ENCODE measurements at places on chromosomes 7 and 10.

- peak; percentile 31 for DNase-seq
Measured at GRCh38 chr10:119079599-119080520, 757 bp downstream of the EIF3A start.

DNA sequence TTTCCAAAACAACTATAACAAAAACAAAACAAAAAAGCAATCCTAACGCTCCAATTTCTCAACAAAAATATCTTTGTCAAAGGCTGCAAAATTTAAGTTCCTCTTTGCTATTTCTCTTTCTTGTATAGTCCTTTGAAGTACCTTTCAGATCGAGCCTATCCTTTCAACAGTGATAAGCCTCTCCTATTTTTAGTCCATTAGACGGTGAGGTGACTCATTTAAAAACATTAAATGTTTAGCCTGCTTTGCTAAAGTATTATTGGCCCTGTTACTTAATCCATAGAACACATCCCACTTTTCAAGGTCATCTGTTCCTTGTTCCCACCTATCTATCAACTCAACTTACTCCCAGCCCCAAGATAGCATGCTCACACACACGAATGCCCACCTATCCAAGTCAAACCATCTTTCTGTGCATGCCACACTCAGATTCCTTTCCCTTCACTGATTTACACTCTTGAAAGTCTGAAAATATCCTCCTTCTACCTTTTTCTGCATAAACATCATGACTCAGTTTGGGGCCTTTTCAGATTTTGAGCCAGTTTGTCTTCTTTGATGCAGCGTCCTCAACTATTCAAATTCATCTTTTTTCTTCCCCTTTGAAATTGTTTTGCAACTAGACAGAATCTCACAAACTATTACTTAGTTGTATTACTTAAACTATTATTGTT, 224.9 kb upstream of the TMEM229A start:
- no peak for DNase-seq

- DNase-seq = no peak
Measured at GRCh38 chr10:68721673-68722335, 765 bp downstream of the CCAR1 start.

GRCh38 chr7:42315103-42315502, 78.1 kb upstream of the GLI3 start:
- no peak for DNase-seq

DNA sequence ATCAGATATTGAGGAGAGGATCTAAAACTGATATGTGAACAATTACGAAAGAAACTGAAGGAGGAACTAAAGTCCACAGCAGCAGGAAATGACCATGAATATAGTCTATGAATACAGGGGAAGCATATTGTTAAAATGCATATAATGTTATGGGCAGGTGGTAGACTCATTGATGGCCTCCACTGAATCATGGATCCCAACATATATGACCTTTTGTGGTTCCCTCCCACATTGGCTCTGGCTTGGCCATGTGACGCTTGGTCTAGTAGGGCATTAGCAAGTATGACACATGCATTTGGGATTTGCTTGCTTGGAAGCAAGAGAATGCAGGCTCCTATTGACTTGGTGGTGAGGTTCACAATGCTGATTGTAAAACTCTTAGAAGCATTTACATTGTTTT, 55.2 kb upstream of the RAB18 start:
- peak; percentile 82 for DNase-seq

- no peak for DNase-seq
Measured at GRCh38 chr10:76429368-76430060, 998.1 kb downstream of the LRMDA start.

DNA sequence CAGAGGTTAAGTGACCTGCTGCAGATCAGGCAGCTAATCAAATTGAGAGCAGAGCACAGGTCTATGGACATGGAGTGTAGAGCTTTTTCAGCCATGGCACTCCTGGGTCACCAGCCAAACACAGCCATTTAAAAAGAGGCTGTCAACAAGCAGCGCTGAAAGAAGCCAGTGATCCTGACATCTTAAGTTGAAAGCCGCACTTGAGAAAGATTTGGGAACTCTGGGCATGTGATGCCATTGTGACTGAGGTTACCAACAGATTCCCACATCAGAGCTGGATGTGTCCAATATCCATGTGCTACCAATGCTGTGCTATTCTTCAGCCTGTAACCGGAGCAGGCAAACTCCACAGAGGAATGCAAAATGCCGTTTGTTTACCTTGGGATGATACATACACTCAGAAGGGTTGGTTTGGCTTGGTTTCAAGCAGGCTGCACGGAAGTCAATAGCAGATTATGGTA, 56.2 kb upstream of the ABLIM1 start:
- peak; percentile 53 for DNase-seq

DNA sequence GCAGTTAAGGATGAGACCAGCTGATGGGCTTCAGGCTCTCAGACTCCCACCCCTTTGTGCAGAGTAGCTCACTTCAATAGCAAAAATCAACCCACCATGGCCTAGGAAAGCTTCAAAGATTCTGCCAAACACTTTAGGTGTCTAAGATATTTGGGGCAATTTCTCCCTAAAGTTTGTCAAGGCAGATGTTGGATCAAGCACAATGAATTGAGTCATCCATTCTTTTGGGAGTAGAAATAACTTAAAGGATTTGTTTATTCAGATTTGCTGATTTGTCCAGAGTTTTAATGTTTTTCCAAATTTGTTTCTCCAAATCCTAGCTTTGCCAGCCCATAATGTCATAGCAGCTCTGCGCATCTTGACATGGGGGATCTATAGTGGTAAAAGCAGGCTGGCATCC, 855.1 kb downstream of the LRMDA start:
- no peak for DNase-seq

- DNase-seq = peak; percentile 35
Measured at GRCh38 chr10:83373671-83374070, 765.6 kb upstream of the GHITM start.

- no peak for DNase-seq
Measured at GRCh38 chr7:83633516-83633915, 15.4 kb downstream of the SEMA3E start.

- no peak for DNase-seq
Measured at GRCh38 chr7:69699931-69700330, 101.7 kb downstream of the AUTS2 start.

DNA sequence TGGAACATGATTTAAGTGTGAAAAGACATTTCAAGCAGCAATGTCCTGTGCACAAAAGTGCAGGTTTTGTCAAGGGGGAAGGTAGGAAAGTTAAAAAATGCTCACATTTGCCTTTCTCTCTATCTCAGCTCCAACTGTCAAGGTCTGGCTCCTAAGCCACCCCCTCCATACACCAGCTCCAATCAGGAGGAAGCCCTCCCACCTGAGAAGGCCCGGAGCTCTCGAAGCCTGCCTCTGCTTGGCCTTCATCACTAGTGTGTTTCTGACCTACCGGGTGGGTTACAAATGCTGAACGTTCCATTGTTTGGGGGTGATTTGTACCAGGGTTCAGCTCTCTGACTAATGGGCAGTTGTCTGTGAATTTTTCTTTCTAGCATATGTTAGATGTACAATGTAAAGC, 14.2 kb downstream of the CRHR2 start:
- DNase-seq = no peak

DNA sequence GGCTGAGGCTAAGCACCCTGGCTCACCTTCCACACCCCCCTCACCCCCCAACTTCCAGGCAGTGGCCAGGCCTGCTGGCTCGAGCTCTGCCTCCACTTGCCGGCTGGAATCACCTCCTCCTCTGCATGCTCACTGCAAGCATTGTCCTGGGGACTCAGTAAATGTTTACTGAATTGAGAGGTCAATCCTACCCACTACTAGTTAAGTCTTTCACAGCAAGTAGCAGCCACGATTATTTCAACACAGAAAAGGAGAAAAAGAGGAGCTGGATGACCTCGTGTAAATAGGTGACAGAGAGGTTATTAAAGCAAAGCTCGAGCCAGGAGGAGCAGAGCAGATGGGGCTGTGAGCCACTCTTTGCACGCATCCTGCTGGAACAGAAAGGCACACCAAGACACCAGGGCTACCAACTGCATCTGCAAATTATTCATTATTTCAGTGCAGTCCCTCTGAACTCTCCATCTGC, 32.1 kb downstream of the HIPK2 start:
- no peak for DNase-seq

DNA sequence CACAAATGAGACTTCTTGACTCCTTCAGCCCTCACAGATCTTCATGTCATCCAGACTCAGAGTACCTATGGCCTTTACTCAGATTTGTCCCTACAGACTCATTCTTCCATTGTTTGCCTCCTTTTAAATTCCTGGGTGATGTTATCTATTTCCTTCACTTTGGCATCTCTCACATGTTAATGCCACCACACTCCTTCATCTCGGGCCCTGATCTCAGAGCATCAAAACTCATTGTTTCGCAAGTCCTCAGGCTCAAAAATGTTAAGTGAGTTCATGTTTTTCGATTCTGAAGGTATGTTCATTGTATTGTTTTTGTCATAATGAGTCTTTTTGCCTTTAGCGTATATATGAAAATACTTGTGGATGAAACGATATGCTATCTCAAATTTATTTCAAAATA, 62.3 kb upstream of the AHR start:
- DNase-seq = no peak

GRCh38 chr7:121504482-121504881, 108.4 kb upstream of the FAM3C start:
- peak; percentile 76 for DNase-seq

GRCh38 chr7:157299613-157300368, 37.0 kb upstream of the DNAJB6 start:
- no peak for DNase-seq

DNA sequence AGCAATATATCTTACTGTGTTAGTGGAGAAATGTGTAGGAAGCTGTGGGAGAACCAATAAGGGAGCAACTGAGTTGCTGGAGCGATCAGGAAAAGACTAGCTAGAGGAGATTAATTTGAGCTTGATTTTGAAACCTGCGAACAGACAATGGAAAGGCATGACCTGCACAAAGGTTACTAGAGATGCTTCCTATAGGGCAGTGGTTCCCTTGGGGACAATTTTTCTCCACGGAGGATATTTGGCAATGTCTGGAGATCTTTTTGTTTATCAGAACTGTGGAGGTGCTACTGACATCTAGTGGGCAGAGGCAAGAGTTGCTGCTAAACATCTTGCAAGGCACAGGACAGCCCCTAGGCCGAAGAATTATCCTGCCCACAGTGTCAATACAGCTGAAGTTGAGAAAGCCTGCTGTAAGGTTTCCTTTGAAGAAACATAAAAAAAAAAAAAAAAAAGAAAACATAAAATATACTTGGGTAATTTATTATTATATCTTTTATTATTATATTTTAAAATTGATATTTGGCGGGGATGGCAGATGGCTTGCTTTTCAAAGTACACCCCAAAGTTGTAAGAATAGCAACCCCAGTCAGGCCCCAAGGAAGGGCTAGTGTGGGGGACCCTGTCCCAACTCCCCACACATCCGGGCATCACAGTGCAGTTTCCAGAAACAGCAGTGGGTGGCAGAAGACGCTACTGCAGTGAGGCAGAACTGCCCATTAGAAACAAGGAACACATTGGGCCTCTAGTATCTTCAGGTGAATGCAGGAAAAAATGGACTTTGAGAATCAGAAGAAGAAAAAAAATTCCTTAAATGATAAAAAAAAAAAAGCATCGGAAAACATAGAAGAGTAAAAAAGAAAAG, 481.6 kb downstream of the SH2D4B start:
- DNase-seq = peak; percentile 39

GRCh38 chr10:105650306-105650705, 1009.2 kb downstream of the SORCS3 start:
- no peak for DNase-seq

- DNase-seq = no peak
Measured at GRCh38 chr7:35253710-35254495, at the start of gene TBX20. Gene TBX20 (minus strand): TSS chr7:35254100. CDS start chr7:35253620, 480 bp downstream.

DNA sequence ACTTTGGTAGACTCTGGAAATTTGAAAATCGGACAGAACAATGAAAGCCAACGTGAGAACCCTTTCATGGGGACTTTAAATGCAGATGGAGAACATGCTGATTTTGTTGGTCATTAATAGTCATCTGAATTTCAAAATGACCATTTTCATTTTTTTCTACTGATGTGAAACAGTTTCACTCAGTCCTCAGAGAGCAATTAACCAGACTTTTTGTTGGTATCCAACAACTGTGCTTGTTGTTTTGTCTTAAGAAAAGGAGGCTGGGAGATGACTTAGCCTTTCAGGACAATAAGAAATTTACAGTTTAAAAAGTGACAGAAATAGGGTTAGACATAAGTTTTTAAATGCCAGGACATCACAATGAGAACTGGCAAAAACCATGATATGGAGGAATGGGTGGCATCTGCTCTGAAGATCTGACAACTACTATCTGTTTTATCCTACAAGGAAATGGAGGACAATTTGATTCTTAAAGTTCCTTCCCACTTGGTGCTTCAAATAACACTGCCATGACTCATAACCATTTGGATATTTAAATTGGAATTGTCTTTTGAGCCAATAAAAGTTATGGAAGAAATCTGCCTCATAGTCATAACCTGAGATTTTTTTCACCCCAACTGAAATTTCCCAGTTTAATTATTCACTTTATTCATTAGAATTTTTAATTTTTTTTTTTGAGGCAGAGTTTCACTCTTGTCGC, 87.2 kb upstream of the HPS1 start:
- peak; percentile 17 for DNase-seq

GRCh38 chr10:35824704-35825103, 182.6 kb upstream of the FZD8 start:
- no peak for DNase-seq

- no peak for DNase-seq
Measured at GRCh38 chr10:107487284-107487683, 322.8 kb upstream of the SORCS1 start.

DNA sequence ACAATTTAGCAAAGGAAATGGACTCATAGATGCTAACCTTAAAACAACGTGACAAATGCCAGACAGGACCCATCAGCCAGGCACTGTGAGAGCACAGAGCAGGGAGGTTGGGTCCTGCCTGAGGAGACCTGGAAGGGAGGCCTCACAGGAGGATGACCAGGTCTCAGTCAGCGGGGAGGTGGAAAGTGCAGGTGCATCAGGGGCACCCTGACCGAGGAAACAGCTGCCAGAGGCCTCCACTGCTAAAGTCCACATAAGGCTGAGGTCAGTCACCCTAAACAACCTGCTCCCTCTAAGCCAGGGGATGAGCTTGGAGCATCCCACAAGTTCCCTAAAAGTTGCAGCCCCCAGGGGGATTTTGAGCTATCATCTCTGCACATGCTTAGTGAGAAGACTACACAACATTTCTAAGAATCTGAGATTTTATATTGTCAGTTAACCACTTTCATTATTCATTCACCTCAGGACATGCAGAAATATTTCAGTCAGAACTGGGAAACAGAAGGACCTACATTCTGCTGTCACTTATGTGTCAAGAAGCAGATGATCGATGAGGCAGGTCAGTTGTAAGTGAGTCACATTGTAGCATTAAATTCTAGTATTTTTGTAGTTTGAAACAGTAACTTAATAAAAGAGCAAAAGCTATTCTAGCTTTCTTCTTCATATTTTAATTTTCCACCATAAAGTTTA, 157.6 kb upstream of the LANCL2 start:
- no peak for DNase-seq

Measured in foreskin keratinocyte (primary cell).